ENCODE measurements at places on chromosomes 4 and X.
A peak's percentile ranks its signal among the peaks of the same experiment; 100 is the strongest.

DNA sequence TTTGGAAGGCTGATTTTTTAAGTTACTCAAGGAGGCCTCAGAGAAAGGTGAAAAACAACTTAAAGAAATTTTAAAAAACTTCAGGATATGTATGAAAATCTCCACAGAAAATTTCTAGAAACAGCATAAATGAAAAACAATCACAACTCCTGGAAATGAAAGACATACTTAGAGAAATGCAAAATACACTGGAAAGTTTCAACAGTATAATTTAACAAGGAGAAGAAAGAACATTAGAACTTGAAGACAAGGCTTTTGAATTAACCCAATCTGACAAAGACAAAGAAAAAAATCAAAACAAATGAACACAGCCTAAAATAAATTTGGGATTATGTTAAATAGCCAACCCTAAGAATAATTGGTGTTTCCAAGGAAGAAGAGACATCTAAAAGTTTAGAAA lies 300.5 kb downstream of the ANTXR2 start:
- no peak for DNase-seq

GRCh38 chr4:1285151-1285789 lies 4.4 kb upstream of the MAEA start:
- no peak for DNase-seq

GRCh38 chr4:83112678-83113428 lies 1.7 kb downstream of the PLAC8 start:
- DNase-seq = peak; percentile 27

GRCh38 chr4:84792366-84793301 lies 173.9 kb downstream of the WDFY3 start:
- DNase-seq = no peak

- DNase-seq = no peak
These were observed 23.5 kb upstream of the PAGE5 start for GRCh38 chrX:55196688-55197087.

DNA sequence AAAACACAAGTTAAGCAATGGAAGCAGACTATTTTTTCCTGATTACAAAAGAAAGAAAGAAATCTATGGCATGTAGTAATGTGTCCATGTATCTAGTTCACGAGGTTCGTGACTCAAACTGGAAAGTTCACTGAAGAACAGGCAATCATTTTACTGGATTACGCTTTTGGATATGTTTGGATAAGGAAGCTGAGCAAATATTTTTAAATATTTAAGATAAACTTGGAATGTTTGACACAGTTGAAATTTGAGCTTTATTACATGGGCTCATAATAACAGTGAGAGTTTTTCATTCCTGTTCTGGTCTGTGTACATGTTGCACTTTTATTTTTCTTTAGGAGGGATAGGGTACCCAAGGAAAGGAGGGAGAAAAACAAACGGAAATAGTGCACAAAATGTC lies 244.2 kb upstream of the GK2 start:
- DNase-seq = peak; percentile 1

DNA sequence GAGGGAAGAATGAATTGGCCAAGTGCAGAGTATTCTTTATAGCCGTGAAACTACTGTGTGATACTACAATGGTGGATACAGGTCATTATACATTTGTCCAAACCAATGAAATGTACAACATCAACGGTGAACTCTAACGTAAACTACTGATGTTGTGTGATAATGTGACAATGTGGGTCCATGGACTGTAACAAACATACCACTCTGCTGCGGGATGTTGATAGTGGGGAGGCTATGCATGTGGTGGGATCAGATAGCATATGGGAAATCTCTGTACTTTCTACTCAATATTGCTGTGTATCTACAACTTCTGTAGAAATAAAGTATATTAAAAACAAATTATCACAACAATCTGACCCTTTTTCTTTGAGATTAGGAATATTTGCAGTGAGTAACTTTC lies 101.1 kb downstream of the TEX13C start:
- DNase-seq = no peak

DNA sequence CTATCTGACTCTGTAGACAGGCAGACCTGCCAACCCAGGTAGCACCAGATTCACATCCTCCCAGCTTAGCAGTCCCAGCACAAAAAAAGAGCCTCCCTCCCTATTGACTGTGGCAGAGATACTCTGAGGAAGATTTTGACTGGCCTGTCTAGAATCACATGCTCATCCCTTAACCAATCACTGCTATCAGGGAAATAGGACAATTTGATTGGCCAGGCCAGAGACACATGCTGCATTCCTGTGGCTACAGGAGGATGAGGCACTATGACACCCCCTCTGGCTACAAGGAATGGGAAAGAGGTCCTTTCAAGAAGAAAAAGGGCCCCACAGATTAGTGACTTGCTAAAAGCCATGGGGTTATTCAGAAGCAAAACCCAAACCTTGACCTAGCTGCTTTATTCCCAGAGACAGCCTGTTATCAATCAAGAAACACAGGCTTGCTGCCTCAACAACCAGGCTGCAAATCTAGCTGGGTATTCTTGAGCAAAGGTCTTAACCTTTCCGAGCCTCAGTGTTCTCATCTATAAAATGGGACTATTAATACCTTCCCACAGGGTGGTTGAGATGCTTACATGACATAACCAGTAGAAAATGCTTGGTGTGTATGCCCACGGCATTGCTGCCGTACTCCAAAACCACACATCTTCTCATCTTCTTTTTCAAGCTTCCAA lies 147.6 kb downstream of the BCOR start:
- no peak for DNase-seq

GRCh38 chr4:1008840-1009541 lies 2.4 kb upstream of the FGFRL1 start:
- DNase-seq = no peak

- no peak for DNase-seq
These were observed 35.8 kb downstream of the CPEB2 start for GRCh38 chr4:15037923-15038541.

DNA sequence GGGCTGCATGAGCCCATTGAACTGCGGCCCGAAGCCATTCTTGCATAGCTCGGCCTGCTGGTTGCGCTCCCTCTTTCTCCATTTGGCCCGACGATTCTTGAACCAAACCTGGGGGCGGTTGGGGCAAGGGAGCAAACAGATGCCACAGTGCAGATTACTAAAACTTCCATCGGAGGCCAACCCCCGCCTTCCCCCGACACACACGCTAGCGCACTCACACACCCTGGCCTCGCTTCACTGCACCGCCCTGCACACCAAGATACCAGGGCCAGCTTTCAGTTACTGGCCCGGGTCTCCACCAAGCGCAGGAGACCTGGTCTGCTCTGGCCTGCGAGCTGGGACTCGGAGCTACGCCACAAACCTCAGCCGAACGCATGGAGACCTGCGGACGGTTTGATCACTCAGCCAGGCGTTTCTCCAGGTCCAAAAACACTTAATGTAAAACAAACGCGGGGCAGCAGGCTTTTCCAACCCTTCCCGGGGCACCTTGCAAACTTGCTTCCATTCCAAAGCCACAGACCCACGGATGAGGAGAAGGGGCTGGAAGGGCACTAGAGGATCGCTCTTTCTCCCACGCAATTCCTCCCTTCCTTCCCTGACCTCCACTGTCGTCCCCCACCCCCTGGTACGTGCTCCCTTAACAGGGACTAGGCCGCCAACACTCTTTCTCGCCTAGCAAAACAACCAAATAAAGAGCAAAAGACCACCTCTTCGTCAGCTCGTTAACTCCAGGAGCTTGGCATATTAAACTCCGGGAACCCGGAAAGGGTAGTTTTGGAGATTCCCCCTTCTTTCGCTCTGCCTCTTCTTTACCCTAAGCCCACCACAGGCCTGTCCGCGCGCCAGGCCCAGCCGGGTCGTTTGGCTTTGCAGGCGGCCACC lies 4.1 kb downstream of the PITX2 start:
- no peak for DNase-seq

- no peak for DNase-seq
These were observed 638.7 kb upstream of the TENM3 start for GRCh38 chr4:181604546-181604945.

GRCh38 chr4:127120441-127121090 lies 512.2 kb upstream of the INTU start:
- DNase-seq = no peak

Data from DMS153 (cell line).